Fibroblast of mammary gland (primary cell): ENCODE measurements at places on chromosomes 13 and 19.

DNA sequence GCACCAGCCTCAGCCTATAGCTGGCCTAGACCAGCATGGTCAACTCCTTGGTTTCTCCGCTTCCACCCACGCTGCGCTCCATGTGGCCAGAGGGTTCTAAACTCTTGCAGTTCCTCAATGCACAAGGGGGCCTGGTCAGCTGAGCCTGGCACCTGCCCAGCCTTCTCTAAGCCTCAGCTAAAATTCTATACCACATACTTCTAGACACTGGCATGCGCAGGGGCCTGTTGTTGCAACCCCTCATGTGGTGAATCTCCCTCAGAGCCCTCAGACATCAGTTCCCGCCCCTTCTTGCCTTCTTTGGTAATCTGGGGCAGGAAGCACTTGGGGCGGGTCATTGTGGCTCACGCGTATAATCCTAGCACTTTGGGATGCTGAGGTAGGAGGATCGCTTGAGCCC is 19.7 kb upstream of the LDLR start:
- no peak for DNase-seq

DNA sequence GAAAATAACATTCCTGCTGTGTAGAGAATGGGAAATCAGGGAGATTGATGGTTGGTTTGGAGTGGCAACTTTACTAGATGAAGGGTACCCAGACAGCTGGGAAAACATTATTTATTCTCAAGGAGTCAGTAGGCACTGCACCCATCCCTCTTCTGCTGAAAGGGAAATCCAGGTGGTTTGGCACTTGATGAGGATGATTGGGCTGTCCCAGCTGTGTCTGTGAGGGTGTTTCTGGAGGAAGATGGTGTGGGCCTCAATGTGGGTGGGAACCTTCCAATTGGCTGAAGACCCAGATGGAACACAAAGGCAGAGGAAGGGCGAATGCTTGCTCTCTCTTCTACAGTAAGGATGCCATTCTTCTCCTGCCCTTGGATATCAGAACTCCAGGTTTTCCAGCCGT is 10.4 kb upstream of the SACS start:
- DNase-seq: no peak

GRCh38 chr13:30051531-30052060 is 201.2 kb upstream of the UBL3 start:
- no peak for DNase-seq

DNA sequence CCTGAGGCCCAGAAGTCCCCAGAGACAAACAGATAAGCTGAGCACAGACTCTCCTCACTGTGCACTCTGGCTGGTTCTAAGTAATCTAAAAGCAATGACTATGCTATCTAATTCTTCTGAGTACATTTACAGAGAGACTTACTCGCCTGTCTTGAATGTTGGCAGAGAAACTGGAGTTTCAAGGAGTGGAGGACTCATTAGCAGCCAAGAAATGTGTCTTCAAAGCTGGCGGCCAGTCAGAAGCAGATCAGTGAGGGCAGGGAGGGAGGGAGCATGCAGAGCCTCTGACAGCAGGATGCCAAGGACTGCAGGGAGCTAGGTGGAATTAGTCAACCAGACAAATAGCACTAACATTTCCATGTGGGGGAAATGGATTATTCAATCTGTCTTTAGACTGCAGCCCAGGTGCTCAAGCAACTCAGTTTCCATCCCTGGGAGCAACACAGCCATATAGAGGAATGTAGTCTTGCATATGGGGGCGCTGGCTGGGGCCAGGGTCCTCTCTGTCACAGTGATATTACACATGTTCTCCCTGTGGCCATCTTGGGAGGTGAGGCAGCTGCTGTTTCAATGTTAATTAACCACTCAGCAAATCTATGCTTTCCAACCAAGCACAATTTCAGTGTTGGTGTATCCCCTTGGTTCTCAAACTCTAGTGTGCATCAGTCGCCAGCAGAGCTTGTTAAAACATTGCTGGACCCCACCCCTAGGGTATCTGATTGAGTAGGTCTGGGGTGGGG is 97.9 kb downstream of the CCNA1 start:
- DNase-seq: peak; percentile 27

GRCh38 chr13:106357198-106357597 is 178.3 kb downstream of the EFNB2 start:
- DNase-seq: peak; percentile 57

DNA sequence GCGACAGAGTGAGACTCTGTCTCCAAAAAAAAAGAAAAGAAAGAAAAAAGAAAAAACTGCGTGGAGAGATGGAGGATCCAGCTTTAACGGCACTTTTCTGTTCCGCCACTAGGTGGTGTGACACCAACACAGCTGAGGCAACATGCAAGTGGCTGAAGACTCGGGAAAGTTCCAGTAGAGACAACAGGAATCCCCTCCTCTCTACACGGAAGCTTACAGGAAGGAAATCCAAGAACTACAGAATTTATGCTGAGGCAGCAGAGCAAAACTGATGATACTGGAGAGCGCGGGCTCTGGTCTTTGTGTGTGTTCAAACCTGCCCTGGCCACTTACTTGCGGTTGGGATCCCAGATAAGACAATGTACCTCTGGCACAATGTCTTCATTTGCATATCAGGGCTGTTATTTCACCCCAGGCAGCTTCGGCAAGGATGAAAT is 9.9 kb downstream of the RANBP3 start:
- peak; percentile 84 for DNase-seq

- peak; percentile 14 for DNase-seq
These were observed 286.1 kb downstream of the KCTD12 start for GRCh38 chr13:76600081-76600480.

GRCh38 chr13:55869648-55870047 is 1271.1 kb upstream of the PRR20A start:
- DNase-seq: no peak

GRCh38 chr19:17866312-17866963 is 5.3 kb upstream of the SLC5A5 start:
- DNase-seq: no peak
